Mesendoderm (in vitro differentiated cells): ENCODE measurements at places on chromosomes 5 and 9.
A peak's percentile ranks its signal among the peaks of the same experiment; 100 is the strongest.

GRCh38 chr9:107584186-107584585, 94.6 kb upstream of the KLF4 start:
- peak; percentile 53 for DNase-seq

GRCh38 chr5:55231029-55231918, 2.1 kb downstream of the CCNO start:
- peak; percentile 30 for DNase-seq

GRCh38 chr9:135359764-135360163, 119.8 kb upstream of the PPP1R26 start:
- no peak for DNase-seq

DNA sequence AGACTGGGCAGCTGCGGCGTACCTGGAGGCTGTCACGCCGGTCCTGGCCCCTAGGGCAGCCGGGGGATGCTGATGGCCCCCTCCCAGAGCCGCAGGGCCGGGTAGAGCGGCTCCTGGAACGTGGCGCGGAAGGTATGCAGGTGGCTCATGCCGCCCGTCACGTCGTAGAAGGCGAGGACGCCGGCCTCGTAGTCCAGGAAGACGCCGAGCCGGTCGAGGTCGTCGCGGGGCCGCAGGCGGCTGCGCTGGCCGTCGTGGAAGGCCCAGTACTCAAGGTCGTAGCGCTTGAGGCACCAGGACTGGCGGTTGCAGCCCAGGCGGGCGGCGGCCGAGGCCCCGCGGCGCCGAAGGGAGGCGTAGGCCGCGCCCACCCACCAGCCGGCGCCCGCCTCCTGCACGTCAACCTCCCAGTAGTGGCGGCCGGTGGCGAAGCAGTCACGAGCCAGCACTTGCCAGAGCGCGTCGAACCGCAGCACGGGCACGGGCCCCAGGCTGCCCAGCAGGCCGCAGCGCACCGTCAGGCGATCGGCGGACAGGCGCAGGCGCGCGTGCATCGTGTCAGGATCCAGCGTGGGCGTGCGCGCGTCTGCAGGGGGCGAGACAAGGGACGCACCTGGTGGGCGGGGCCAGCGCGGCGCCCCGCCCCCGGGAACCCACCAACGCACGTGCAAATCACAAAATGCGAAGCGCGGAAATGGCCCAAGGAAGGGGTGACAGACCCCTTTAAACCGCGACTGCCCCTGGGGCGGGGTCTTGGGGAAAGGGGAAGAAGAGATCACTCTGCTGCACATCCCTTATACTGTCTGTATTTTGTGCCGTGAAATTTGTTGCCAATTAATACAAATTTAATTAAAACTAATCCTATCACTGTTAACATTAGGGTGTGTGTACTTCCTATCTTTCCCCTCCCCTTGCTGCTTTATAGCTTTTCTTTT, 31.2 kb downstream of the NANS start:
- DNase-seq = peak; percentile 81

- DNase-seq = no peak
These were observed 2.9 kb downstream of the DPH7 start for GRCh38 chr9:137575716-137576411.

DNA sequence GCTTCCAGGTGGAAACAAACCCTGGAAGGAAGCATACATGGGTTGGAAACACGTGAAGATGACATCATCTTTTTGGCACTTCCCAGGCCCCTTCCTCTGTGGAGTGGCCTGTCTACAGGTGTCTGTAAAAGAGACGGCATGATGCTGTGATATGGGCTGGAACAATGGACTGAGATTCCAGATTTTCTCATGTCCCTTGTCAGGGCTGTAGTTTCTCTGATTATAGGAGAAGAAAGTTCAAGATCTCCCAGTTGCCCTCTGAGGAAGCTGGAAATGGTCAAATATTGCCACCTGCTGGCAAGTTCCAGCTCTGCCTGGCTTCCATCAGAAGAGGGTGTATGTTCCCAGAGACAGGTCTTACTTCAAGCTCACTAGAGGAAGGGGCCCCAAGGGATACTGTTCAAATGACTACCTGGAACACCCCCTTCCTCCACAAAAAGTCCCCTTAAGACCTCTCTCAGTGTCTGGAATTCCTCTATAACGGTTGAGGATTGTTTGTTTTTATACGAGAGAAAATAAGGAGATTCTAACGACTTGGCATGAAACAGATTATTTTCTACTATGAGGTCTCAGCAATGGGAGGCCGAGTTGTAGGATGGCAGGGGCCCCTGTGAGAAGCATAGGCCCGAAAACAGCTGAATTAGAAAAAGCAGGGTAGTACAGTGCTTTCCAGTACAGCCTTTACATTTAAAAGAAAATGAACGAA, 7.3 kb upstream of the ANXA6 start:
- DNase-seq = peak; percentile 87

GRCh38 chr9:1173211-1173610, 123.1 kb downstream of the DMRT2 start:
- peak; percentile 76 for DNase-seq

GRCh38 chr5:63959177-63959982, 2.9 kb downstream of the HTR1A start:
- peak; percentile 92 for DNase-seq

DNA sequence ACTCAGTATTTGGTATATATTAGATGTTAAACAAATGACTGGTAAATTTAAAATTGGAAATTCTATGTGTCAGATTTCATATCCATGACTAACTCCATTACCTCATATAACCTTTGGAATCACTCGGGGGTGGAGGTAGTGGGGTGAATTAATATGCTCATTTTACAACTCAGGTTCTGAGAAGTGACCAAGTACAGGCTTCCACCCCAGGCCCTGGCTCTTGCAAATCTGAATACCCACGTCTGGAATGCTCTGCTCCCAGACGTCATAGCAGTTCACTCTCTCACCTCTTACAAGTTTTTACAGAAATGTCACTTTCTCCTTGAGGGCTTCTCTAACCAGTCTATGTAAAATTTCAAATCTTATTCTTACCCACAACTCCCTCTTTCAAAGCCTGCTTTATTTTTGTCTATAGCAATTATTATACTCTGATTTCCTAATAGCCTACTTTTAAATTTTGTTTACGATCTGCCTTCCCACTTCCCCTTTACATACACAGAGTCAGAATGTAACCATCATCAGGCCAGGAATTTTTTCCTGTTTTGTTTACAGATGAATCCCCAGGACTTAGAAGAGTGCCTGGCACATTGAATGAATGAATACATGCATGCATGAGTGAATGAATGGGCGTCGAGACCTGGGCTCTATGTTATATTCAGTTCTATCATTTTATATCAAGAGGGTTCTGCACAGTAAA, 134.1 kb upstream of the IFNE start:
- DNase-seq = peak; percentile 54
